ENCODE measurements at places on chromosomes 1 and 21.

DNA sequence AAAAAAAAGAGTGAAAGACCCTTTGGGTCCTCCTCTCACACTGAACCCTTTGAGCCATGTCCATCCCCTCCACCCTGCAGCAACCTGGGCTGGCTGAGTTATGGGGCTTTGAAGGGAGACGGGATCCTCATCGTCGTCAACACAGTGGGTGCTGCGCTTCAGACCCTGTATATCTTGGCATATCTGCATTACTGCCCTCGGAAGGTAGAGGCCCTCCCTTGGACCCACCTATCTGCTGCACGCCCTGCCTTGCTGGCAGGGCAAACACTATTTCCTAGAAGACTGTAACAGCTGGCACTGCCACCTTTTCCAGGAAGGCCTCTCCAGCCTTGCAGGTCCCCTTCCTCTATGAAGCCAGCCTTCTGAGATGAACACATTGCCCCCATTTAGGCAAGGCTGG lies 1.1 kb downstream of the SLC50A1 start:
- DNase-seq = no peak

DNA sequence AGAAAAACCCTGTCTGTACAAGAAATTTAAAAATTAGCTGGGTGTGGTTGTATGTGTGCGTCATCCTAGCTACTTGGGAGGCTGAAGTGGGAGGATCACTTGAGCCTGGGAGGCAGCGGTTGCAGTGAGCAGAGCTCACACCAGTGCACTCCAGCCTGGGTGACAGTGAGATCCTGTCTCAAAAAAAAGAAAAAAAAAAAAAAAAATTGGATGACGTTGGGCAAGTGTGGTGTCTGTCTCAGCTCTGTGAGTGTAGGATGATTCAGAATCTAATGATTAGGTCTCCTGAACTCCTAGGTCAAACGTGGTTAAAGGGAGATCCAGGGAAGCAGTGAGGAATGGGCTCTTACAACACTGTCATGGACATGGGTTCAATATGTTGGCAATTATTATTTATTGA lies 435.9 kb downstream of the KIF26B start:
- no peak for DNase-seq

GRCh38 chr1:21568809-21569385 lies 59.7 kb downstream of the ALPL start:
- no peak for DNase-seq

DNA sequence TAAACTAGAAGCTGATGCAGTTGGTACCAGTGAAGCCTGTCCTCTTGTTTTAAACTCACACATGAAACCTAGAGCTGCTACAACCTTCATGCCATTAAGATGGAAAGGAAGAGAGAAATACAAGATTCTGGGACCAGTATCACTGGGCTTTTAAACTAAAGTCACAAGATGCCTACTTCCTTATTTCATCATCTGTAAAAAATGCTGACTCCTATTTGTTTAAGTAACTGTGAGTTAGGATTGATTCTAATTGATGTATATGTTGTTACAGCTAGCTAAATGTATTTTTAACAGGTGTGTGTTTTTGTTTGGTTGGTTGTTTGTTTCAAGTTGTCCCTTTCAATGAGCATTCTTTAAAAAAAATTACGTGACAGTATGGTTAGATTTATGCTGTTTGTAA lies 833.3 kb upstream of the PRMT6 start:
- DNase-seq = no peak

GRCh38 chr1:1050577-1051052 lies 23.5 kb downstream of the RNF223 start:
- no peak for DNase-seq

GRCh38 chr1:209202830-209203532 lies 380.5 kb upstream of the CAMK1G start:
- DNase-seq = no peak
